ENCODE measurements at places on chromosomes 11 and 22.
A peak's percentile ranks its signal among the peaks of the same experiment; 100 is the strongest.

DNA sequence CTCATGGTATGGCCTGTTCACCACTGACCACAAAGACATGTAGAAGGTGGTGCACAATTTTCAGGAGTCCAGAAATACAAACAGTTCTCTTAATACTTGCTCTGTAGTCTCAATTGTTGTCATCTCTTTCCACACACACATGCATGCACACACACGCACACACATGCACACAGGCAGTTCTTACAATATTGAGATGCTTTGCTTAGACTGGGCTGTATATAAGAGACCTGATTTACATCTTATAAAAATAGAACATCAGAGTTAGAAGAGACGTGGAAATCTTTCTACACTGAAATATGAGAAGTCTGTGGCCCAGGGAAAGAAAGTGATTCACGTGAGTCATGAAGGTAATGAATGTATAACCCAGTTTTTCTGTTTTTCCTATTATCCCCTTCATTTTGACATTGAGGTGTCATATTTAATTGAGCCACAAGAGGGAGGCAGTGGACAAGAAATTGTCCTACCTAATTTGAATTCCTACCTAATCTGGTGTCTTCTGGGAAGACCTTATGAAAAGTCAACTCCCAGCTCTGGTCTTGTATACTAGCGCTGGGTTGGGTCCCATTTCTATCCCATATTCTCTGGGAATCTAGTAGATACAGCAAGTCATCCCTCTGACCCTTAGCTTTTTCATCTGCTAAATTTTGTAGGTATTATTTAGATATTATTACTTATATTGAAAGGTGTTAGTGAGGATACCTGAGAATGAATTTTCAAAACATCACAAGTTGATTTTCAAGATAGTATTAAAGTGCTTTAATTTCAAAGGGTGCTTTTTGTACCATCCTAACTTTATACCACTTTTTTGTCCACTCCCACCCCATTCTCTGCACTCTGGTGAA is 14.9 kb upstream of the MS4A4A start:
- DNase-seq, result peak; percentile 55

DNA sequence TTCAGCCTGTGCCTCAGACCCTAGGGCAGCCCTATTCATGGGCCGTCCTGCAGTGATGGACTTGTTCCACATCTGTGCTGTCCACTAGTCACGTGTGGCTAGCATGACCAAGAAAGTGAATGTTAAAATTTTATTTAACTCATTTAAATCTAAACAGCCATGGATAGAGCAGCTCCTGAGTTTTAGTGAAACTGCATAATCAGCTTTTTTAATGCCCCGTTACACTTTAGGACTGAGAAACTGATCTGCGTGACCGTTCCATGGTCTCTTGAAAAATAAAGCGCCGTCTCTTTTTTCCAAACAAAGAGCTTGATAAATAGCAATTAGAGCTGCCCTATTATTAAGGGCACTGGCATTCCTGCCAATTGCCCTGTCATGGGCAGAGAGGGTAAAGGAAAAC is 76.5 kb upstream of the SNX19 start:
- no peak for DNase-seq

- no peak for DNase-seq
These were observed 103.6 kb downstream of the TMPRSS5 start for GRCh38 chr11:113602483-113602882.

DNA sequence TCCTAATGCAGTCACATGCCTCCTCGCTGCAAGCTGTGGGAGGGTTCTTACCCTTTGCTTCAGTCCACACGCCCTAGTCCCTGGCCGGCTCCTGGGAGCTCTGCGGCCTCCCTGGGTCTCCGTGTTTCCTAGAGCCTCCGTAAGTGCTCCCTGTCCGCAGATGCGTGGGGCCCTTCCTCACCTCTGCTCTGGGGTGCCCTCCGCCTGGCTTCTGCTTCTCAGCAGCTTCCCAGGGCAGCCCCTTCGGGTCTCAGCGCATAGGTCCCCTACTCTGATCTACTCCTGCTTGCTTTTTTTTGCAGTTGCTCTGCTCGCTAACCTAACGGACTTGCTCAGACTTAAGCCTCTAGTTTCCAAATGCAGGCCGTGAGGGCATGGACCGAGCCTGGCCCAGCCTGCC is 22.4 kb downstream of the CAPN1 start:
- DNase-seq, result no peak

GRCh38 chr22:22893077-22893805 is 5.6 kb downstream of the IGLL5 start:
- no peak for DNase-seq

- no peak for DNase-seq
These were observed 154.2 kb upstream of the TTC12 start for GRCh38 chr11:113159988-113160807.

DNA sequence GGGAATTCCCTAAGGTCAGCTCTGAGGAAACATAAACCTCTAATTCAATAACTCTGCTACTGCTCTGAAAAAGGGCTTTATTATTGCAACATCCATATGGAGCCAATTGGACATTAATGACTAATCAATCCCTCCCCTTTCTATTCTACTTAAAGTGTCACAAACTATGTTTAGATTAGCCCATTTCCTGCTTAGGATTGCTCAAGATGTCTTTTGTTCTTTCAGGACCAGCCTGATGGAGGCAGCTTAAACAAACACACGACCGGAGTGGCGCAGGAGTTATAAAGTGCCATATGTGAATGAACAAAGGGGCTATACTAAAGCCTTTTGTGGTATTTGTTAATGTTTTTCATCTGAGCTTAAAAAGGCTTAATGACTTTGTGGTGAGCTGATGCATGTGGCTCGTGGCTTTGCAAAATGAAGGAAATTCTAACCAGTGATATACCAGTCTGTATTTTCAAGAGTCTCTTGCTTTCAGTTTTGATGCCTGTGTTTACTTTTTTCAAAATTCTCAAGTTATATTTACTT is 354.4 kb downstream of the SOX6 start:
- DNase-seq, result no peak

DNA sequence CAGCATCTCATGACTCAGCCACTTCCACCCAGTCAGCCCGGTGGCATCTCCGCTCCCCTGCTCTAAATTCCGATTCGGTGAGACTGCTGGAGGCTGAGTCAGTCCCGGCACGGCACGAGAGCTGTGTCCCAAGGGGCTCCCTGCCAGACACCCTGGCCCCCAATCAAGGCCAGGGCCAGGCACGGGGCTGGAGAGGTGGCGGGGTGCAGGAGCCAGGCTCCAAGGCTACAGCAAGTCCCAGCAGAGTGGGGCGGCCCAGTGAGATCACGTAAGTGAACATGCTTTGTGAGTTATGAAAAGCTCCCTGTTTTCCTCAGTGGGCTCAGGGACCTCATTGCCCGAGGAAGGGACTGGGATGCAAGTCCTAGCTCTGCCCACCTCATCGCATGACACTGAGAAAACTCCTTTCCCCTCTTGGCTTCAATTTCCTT is 3.0 kb downstream of the C11orf68 start:
- DNase-seq, result no peak

DNA sequence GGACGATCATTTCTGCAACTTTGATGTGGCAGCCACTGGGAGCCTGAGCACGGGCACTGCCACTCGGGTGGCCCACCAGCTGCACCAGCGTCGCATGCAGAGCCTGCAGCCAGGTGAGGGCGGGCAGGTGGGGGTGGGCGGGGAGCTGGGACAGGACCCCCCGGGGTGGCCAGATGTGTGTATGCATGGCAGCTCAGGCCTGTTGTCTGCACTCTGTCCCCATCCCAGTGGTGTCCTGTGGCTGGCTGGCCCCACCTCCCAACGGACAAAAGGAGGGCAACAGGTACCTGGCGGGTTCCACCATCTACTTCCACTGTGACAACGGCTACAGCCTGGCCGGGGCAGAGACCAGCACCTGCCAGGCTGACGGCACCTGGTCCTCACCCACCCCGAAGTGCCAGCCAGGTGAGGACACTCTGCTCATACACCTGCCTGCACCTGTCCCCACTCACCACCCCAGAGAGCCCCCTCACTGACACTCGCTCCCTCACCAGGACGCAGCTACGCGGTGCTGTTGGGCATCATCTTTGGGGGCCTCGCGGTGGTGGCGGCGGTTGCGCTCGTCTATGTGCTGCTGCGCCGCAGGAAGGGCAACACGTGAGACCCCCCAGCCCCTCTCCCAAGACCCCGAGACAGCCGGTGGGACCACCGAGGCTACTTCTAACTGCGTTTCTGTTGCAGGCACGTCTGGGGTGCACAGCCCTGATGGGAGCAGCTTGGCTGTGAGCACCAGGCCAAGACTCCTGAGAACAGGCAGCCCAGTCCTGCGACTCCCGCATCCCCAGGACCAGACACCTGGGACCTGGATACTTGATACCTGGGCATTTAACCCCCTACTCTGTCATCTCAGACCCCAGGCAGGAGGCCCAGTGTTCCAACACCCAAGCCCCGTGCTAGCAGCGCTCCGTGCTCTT is 6.7 kb downstream of the SUSD2 start:
- DNase-seq, result no peak

DNA sequence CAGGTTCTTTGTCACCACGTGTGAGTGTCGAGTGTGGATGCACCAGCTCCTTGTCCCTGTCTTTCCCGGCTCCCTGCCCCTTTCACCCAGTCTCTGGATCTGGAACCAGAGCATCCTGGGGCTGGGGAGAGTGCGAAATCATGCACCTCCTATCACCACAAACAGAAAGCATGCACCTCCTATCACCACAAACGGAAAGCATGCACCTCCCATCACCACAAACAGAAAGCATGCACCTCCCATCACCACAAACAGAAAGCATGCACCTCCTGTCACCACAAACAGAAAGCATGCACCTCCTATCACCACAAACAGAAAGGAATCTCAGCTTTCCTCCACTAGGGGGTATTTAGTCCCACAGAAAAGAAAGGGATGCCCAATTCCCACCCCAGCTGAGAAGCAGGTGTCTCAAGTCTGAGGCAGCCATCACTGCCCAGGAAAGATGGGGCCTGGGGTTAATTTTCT is 5.9 kb upstream of the GLB1L3 start:
- DNase-seq, result no peak

- DNase-seq, result no peak
These were observed 8.2 kb upstream of the F2 start for GRCh38 chr11:46710821-46711269.

DNA sequence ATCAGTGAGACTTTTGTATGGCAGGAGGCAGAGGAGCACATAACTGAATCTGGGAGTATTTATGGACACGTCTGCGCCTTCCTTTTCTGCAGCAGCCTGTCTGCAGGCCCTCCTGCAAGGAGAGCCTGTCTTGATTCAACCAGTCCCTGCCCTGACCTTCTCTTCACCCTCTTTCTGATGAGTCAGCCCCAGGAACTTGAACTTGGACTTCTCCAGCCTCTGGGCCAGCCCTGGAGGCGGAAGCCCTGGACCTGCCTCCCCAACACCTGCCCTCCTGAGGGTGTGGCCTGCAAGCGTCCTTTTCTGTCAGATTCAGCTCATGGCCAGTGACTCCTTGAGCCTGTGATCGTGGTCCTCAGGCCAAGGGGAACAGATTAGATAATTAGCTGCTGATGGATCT is 20.0 kb downstream of the DAGLA start:
- DNase-seq, result no peak

GRCh38 chr11:3140291-3140603 is 24.9 kb downstream of the OSBPL5 start:
- no peak for DNase-seq

GRCh38 chr11:37371346-37371970 is 773.4 kb upstream of the RAG2 start:
- no peak for DNase-seq

DNA sequence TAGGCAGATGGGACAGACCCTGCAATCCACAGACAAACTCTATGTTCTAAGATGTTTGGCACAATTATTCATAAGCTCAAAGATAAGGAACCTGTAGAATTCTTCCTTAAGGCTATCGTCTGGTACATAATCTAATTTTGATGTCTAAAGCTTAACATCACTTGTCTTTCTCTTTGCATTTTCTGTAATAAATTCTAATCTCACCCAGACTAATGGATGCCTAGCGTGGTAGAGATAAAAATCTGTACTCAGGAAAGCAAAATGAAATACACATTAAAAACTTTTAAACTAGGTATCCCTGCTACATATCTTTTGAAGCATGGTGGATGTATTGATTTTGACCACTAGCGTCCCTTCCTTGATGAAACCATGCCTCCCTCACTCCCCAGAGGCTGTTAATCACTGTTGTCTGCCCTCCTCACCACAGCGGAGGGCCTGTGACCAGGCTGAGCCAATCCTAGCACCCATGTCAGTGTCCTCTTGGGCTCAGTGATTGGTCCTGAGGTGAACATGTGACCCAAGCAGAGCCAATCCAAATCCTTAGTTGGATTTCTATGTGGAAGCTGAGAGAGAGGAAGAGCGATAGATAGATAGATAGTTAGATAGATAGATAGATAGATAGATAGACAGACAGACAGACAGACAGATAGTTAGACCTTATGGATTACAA is 82.2 kb upstream of the GRK3 start:
- no peak for DNase-seq

DNA sequence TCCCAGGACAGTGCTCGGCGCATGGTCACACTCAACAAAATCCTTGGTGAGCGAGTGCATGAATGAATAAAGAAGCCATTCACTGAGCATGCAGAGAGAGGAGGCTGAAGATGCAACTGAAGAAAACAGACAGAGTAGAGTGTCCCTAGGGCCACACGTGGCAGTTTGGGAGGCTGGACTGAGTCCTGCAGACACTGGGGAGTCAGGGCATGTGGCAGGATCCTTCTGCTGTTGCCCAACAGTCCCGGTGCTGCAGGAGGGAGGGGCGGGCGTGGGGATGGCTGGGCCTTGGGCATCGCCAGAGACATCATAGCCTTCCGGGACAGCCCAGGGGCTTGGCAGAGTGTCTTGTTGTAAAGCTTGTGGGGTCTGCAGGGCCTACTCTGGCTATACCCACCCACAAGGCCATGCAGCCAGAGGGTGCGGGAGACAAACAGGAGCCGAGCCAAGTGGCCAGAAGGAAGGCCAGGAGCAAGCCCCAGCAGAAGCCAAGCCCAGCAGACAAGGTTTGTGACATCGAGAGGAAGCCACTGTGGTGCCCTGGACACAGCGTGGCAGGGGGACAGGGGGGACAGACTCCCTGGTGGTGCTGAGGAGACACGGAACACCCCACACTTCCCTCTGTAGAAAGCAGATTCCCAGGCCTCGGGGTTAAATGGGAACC is 26.7 kb upstream of the FBLN1 start:
- DNase-seq, result no peak

DNA sequence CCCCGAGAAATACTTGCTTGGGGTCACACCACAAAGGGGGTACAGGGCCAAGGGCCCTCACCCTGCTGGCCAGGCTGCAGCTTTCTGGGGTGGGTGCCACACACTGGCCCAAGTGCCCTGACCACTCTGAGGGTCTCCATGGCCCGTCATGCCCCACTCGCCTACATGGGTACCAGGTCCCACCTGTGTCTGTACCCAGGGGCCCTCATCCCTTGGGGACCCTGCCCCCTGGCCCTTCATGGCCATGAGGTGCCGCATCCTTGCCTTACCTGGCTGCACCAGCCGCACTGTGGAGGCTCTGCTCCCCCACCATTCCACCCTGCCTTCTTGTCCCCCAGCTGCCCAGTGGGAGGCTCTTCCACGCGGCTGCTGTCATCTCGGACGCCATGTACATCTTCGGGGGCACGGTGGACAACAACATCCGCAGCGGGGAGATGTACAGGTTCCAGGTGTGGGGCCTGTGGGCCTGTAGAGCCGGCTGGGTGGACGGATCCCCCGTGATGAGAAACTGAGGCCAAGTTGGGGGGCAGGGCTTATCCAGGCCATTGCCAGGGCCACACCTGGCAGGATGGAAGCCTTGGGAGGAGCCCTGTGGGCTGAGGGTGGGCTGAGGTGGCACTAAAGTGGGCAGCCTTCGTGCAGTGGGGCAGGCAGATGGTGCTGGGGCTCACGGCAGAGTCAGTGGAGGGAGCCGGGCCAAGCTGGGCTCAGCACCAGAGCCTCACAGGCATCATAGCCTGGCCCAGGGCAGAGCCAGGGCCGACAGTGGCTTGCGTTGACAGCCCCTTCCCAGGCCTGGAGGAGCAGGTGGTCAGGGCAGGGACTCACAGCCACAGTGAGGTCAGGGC is 9.2 kb downstream of the THAP7 start:
- DNase-seq, result no peak

All from neural crest cell (in vitro differentiated cells).